Stimulated activated CD4-positive, alpha-beta T cell treated with anti-CD3 and anti-CD28 coated beads, Interleukin-15, amount 100 ng/mL, for 1 hour (primary cell): ENCODE measurements at places on chromosomes 5 and 9.

GRCh38 chr5:150623152-150623877, 17.1 kb upstream of the SYNPO start:
- no peak for DNase-seq

DNA sequence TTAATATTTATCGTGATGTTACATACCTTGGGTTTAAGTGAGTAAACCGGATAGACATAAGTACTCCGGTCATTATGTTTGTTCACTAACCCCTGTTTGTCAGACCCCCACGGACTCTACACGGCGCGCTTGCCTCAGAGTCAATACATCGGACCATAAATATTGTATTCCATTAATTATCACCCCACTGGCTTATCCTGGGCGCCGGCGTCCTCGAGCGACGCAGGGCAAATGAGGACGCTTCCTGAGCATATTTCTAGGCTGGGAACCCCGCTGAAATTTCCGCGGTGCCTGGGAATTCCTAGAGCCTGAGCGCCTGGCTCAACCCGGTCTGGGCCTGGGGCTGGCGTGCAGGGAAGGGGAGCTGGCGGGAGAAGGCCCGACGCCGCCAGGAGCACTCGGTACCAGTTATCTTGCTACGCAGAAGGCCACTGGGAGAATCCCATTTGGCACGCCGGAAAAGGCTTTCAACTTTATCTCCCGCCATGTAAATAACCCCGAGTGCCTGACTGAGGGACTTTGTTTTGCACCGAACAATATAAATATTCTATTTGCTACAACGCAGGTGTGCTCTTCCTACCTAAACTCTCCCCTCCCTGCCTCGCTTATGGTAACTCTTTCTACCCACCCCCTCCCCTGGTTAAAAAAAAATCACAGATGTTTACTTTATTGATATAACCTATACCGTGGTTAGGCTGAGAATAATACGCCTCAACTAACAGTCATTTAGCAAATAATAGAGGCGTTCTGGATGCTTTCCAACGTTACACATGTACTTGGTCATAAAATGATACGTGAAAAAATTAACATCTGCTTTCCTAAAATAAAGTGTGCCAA, 19.4 kb downstream of the NR2F1 start:
- no peak for DNase-seq

GRCh38 chr9:113932906-113933584, 56.9 kb downstream of the ZNF618 start:
- no peak for DNase-seq

GRCh38 chr5:170554521-170555267, 50.9 kb downstream of the KCNIP1 start:
- DNase-seq, result no peak

- DNase-seq, result no peak
Observed at GRCh38 chr9:134066913-134067851, 644 bp downstream of the BRD3 start.

GRCh38 chr5:75265731-75266130, 29.1 kb upstream of the ANKRD31 start:
- DNase-seq, result no peak

GRCh38 chr5:76849419-76850291, at the start of gene S100Z:
Gene S100Z, plus strand, starts transcription at chr5:76850014. Its CDS starts 25,346 bp downstream, at chr5:76875360.
- DNase-seq, result no peak

DNA sequence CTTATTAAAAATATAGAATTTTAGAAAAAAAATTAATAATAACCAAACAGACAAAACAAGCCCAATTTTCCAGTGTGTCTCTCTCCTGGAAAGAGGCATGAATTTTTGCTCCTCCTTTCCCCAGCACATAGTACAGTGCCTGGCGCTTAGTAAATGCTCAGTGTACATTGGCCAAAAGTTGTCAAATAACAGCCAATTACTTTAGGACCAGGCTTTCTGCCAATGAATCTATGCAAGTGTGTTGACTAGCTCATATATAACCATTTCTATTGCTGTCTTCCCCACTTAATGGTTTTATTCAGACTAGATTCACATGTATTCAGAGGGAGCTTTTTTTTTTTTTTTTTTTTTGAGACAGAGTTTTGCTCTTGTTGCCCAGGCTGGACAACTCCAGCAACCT, 120.1 kb upstream of the CD180 start:
- no peak for DNase-seq

DNA sequence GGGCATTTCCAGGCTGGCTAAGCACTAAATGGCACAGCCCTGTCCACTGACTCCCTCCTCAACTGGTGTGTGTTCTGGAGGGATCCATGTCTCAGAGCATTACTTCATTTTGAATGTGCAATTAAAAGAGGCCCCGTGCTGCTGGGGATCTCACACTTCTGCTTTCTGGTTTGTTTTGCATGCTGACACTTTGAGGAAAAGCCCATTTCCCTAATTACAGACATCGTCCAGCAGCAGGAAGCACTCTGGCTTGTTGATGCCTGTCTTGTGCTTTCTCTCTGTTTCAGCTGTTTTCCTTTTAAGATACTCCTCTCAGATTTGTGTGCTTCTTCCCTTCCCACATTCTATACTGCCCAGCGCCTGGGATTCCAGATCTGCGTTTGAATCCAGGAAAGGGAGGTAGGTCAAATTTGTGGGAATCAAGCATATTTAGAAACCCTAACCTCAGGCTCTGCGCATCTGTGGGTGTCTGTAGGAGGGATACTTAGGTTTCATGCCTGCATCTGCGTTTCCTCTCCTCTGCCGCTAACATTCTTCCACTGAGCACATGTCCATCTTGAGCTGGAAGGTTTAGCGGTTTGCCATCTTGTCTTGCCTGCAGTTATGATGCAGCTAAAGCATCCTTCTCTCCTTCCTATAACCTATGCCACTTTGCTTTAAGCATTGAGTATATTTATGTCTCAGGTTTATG, 25.7 kb downstream of the SYK start:
- no peak for DNase-seq

DNA sequence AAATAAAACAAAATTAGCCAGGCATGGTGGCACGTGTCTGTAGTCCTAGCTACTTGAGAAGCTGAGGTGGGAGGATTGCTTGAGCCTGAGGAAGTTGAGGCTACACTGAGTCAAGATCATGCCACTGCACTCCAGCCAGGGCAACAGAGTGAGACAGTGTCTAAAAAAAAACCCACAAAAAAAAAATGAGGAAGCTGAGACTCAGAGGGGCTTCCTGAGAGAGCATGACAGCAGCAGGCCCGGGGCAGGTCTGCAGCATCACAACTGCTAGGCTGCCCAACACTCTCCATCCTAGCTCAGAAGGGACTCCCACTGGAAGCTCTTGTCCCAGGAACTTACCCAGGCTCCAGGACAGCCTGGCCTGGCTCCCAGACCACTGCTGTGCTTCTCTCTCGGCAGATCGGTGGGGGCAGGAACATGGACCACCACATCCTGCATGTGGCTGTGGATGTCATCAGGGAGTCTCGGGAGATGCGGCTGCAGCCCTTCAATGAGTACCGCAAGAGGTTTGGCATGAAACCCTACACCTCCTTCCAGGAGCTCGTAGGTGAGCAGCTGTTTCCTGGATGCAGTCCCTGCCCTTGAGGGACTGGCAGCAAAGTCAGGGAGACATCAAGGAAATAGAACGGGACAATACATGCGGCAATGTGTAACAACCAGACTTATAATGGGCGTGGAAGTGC, 19.1 kb downstream of the PTGS1 start:
- DNase-seq, result no peak

- DNase-seq, result no peak
Observed at GRCh38 chr5:177425196-177425800, 1.2 kb upstream of the GRK6 start.

DNA sequence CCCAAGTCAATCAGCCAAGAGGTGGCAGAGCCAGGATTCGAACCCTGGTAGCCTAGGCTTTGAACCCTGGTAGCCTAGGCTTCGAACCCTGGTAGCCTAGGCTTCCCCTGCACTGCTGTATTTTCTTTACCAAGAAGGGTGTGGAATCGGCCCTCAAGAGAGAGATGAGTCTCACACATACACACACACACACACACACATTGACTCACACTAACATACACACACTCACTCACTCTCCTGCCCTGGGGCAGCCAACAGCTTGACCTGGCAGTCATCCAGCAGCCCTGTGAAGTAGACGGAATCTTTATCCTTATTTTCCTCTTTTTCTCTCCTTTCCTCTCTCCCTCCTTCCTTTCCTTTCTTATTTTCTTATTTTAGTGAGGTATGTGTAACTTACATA, 55.4 kb upstream of the RPL26L1 start:
- no peak for DNase-seq

GRCh38 chr5:37881359-37881758, 41.5 kb upstream of the GDNF start:
- DNase-seq, result no peak

DNA sequence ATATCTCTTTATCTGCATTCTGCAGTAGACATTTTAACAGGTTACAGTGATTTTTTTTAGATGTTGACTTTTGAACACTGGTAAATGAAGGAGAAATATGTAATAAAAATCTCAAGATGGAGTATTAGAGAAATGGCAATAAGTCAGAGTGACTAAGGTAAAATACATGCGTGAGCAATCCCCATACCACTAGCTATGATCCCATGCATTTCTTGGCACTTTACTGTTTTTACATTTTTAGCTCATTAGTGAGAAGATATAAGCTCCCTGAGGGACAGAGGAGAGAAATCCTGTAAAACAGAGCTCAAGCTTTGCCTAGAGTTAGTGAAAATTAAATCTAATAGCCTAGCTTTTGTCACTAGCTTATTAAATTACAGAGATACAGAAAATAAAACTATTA, 181.9 kb upstream of the TRPM3 start:
- DNase-seq, result no peak

GRCh38 chr5:115850744-115851416, 9.1 kb downstream of the AP3S1 start:
- no peak for DNase-seq

DNA sequence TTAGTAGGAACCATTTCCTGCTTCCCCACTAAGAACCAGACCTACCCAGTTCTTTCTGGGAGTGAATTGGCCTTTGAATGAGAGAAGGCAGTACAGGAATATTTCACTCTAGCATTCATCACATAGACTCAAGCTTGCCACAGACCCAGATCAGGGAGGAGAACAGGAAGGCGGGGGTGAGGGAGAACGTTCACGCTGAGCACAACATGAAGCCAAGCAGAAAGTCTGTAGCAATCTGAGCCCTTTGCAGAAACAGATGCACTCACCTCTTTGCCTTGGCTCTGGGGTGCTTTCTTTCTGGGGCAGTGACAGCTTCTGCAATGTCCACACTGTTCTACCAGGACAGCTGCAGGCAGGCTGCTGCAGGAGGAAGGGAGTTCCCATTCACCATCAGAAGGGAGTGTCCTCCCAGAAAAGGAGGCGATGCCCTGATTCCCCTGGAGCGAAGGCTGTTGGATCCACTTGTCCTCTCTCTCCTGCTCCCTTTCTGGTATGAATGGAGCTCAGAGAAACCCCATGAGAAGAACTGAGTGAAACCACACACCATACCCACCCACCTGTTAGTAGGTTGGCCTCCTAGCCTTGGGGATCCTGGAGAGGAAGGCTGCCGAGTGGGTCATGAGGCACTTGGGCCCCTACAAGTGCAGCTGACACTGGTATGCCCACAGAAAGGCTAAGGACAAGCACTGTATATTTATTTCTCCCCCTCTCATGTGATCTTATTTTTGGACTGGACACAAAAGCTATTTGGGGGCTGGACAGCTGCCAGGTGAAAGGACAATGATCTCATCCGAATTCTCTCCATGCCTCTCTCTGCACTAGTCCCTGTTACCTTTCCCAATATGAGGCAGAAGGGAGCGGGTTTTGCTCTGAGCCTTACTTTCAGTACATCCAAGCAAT, 11.7 kb upstream of the FGF1 start:
- no peak for DNase-seq

DNA sequence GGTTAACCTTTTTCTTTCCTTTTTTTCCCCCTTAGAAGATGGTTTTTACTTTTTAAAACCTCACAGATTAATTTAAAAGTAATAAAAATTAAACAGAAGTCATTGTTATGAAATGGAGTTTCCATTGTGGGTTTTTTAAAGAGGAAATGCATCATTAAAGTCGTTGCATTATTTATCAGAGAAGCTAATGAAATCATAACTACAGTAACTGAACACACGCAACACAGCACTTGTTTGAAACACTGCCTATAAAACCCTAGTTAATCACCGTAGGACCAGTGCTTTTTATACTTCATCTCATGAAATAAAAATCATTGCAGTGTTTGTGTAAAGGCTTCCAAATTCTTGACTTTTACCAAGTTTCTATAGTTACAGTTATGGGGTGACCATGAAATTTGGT, 82.4 kb upstream of the NTRK2 start:
- DNase-seq, result no peak

DNA sequence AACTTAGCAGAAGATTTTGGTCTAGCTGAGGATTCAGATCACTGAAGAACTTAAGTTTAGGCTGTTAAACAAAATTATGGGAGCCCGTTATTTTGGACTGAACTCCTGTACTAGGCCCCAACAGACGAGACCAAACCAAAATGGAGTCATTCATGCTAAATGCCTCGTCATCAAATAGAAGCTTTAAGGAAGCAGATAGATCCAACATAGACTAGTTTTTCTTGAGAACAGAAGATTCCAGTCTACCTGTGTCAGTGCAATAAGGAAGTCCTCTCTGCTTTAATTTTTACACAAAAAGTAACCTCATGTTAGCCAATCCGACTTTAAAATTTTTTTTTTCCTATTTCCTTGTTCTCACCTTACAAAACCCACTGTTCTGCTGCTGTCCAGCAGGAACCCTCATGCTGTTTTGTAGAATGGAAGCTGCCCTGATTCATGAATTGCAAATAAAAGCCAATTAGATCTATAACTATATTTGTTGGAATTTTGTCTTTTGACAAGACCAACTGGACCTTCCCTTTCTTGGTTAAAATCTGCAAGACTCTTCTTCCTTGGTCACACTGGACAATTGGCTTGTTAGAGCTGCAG, 29.0 kb upstream of the GOLM1 start:
- no peak for DNase-seq

DNA sequence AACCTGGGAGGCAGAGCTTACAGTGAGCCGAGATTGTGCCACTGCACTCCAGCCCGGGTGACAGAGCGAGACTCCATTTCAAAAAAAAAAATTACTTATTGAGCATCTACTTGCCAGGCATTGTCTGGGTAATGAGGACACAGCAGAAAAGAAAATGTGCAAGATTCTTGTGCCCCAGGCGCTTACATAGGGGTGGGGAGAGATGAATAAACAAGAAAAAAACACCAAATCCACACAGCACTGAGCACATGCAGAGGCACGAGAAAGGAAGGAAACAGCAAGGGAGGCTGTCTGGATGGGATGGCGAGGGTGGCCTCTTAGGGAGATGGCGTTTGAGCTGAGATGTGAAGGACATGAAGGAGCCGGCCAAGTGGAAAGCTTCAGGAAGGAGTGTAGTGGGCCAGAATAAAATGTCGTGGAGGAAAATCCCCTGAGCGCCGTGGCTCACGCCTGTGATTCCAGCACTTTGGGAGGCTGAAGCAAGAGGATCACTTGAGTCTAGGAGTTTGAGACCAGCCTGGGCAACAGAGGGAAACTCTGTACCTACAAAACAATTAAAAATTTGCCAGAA, 13.9 kb downstream of the DYNC2I2 start:
- DNase-seq, result no peak
